ENCODE measurements at places on chromosomes 3 and 15.

- H3K27ac ChIP-seq = no peak overlapping the region
- DNase-seq = no peak
- no peaks in the 10 kb centered on the region for H3K27me3 ChIP-seq
Measured at GRCh38 chr3:173826416-173826815, 428.9 kb downstream of the NLGN1 start.

DNA sequence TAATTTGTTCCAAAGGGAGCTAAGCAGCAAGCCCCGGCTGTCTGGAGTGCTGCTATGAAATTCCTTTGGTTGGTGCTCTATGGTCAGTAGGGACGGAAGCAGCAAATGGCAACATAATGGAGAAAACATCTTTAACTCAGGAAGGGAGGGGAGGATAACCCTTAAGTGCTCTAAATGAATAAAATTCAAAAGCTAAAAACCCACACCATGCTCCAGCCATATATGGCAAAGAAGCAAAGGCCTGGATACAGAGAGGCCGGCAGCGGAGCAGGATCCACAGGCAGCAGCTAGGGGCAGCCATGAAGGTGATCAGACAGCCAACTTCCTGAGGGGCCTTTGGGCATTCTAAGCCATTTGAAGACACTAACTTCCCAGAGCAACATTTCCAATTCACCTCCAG lies 38.9 kb downstream of the IL17RD start:
- H3K27ac ChIP-seq = no peak overlapping the region
- peaks cover 12% of the 10 kb centered on the region for H3K4me1 ChIP-seq
- no peaks in the 10 kb centered on the region for H3K27me3 ChIP-seq

- no peaks in the 10 kb centered on the region for H3K27me3 ChIP-seq
- peaks cover 17% of the 10 kb centered on the region for H3K4me1 ChIP-seq
- DNase-seq = no peak
- H3K4me3 ChIP-seq = peak overlapping the region; percentile 48
- H3K27ac ChIP-seq = peak overlapping the region; percentile 39
Measured at GRCh38 chr3:142028243-142028777, 121.0 kb downstream of the TFDP2 start.

DNA sequence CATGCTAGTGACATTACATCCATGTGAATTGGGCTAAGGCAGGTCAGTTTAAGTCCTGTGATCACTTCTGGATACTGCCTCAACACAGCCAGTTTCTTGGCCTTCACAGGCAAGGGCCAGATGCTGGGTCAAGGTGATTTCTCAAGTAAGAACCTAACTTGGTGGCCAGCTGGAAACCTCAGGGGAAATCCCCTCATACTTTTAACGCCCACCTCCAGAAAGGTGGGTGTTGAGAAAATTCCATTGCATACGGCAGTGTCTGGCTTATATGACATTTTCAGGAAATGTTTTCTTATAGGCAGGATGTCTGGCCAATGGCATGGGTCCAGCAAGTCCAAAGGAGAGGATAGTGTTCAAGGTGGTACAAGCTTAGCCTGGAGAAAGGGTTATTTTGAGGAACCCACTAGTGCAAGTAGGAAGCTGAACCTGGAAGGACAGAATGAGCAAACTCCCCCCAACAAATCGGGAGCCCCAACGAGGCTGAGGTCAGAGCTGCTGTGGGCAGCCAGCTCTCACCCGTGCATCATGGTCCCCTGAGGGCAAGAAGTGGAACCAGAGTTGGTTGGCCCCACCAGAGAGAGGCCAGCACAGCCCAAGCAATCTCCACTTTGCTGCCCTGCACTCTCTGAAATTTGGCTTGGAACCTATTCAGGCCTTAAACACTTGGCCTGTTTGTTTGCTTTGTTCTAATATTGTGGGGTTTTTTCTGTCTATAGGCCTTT lies 135.4 kb downstream of the PDE8A start:
- no peak overlapping the region for H3K27ac ChIP-seq
- H3K4me3 ChIP-seq = no peak overlapping the region
- H3K36me3 ChIP-seq = no peaks in the 10 kb centered on the region
- no peaks in the 10 kb centered on the region for H3K27me3 ChIP-seq

GRCh38 chr3:67610458-67610857 lies 44.0 kb downstream of the SUCLG2 start:
- H3K27ac ChIP-seq = no peak overlapping the region
- no peak overlapping the region for H3K4me3 ChIP-seq
- no peak for DNase-seq
- no peaks in the 10 kb centered on the region for H3K27me3 ChIP-seq
- H3K36me3 ChIP-seq = peaks cover 35% of the 10 kb centered on the region

DNA sequence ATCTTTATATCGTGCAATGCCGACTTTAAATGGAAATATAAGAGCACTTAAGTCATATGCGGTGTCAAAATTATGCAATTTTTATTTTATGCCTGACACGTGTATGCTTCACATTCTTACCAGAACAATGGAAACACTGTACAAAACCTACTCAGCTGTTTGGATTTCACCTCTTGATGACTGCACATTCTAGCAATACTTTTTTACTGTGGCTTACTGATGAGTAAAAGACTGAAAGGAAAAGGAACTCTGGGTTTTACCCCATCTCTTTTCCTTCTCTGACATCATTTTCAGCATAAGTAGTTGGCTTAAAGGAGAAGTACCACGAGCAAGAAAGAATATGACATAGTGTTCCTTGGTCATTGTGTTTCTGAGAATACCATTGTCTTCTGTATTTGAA lies 142.8 kb downstream of the POLR2M start:
- no peak for DNase-seq
- H3K27me3 ChIP-seq = no peaks in the 10 kb centered on the region
- H3K4me3 ChIP-seq = no peak overlapping the region
- no peaks in the 10 kb centered on the region for H3K36me3 ChIP-seq
- no peak overlapping the region for H3K27ac ChIP-seq
- no peaks in the 10 kb centered on the region for H3K4me1 ChIP-seq

DNA sequence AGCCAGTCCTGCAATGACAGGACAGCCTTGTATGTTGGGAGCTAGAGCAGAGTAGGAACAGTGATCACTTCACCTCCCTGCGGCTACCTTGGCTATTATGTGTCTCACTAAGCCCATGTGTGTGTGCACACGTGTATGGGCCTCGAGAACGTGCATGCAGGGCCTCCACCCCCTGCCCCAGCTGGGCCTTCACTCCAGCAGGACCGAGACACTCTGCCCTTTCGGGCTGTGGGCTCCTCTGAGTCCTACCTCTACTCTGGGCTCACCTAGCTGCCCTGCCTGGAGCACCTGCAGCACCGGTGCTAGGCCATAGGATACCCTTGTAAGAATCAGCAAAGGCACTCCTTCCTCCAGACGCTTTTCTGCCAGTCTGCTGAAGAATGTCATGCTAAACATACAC lies 77.5 kb downstream of the LINGO1 start:
- no peak for DNase-seq
- no peaks in the 10 kb centered on the region for H3K4me1 ChIP-seq
- H3K36me3 ChIP-seq = no peaks in the 10 kb centered on the region
- no peak overlapping the region for H3K27ac ChIP-seq

- H3K36me3 ChIP-seq = no peaks in the 10 kb centered on the region
- DNase-seq = peak; percentile 89
- no peaks in the 10 kb centered on the region for H3K27me3 ChIP-seq
Measured at GRCh38 chr15:69039516-69040225, 25.2 kb downstream of the NOX5 start.

DNA sequence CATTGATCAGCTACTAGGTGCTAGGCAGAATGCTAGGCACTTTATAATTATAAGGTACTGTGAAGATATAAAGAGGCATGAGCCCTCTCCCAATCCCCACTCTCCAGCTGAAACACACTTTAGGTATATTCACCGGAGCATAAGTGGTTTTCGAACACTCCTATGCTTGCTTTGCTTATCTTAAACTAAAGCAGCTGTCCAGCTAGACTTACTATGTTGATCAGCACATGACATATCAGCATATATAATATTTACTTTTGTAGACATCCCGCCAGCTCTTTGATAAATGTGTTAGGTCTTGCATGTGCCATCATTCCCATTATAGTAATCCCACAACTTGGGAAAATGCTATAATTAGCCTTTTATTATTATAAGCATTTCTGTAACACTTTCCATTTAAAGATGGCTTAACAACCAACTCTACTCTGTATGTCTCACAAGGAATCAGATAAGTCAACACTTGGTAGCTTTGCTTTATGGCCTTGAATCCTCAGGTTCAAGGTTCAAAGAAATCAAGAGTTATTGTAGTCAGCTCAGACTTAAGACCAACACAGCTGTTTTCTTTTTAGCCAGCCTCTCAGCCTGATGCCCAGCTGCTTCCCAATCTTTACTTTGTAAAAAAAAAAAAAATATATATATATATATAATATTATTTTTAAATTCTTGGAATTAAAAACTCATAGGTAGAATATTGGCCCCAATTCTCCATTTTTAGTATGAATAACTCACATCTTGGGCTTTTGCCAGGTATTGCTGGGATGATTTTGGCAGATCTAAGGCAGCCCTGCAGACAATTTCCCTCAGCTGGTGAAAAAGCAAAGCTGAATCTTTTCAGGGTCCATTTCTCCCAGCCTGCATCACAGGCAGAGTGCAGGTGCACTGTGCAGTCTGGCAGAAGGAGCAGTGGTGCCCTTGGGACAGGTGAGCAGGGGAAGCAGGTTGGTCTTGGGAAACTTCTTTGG lies 104.2 kb downstream of the THRB start:
- no peak overlapping the region for H3K4me3 ChIP-seq
- DNase-seq = no peak
- H3K27me3 ChIP-seq = no peaks in the 10 kb centered on the region
- H3K4me1 ChIP-seq = peaks cover 37% of the 10 kb centered on the region
- H3K36me3 ChIP-seq = no peaks in the 10 kb centered on the region

DNA sequence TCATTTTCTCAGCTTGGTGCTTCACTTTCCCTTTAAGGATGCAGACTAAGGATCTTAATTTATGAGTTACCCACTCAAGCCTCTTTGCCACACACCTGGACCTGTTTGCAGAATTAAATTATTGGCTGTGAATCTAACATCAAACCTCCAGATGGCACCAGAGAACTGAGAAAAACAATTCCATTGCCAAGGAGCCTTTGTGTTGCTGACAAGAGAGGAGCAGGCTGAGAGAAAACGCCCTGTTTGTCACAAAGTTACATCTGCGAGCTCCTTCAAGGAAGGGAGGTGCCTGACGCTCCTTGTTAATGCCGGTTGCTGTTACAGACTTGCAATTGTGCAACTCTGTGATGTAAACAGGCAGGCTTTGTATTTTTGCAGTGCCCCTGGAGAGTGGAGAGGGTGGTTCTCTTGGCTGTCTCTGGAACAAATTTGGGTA lies 36.3 kb upstream of the TMC3 start:
- H3K4me1 ChIP-seq = peaks cover 13% of the 10 kb centered on the region
- no peaks in the 10 kb centered on the region for H3K27me3 ChIP-seq
- no peak for DNase-seq
- no peaks in the 10 kb centered on the region for H3K36me3 ChIP-seq
- H3K27ac ChIP-seq = peak overlapping the region; percentile 24

- H3K4me3 ChIP-seq = no peak overlapping the region
- no peaks in the 10 kb centered on the region for H3K27me3 ChIP-seq
- H3K36me3 ChIP-seq = no peaks in the 10 kb centered on the region
- peaks cover 43% of the 10 kb centered on the region for H3K4me1 ChIP-seq
Measured at GRCh38 chr15:74043425-74044266, 38.7 kb downstream of the GOLGA6A start.

DNA sequence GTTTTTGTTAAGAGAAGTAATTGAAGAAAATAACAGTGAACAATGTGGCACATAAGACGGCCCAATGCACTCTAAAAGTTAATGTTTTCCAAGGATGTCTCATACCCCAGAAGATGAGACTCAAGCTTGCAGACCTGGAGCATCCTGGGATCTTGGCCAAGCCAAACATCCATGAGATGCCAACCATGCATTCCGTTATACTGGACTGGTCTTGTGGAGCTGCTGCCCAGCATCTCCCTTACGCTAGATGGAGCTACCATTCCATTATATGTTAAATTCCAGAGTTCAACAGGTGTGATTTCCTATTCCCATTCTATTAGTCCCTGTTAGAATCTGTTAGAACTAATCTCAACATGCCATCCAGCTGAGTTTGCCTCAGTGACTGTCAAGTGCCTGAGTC lies 181.8 kb downstream of the PDCD6IP start:
- H3K27me3 ChIP-seq = no peaks in the 10 kb centered on the region
- no peak overlapping the region for H3K4me3 ChIP-seq
- no peaks in the 10 kb centered on the region for H3K36me3 ChIP-seq

All from vagina (tissue), 2 donors.